Skin of body (tissue), 3 donors: ENCODE measurements at places on chromosomes 2 and 18. TPM values are rescaled to one million over a fixed set of nuclear protein-coding genes. Genes with fewer than 3 reads are reported as not detected.

DNA sequence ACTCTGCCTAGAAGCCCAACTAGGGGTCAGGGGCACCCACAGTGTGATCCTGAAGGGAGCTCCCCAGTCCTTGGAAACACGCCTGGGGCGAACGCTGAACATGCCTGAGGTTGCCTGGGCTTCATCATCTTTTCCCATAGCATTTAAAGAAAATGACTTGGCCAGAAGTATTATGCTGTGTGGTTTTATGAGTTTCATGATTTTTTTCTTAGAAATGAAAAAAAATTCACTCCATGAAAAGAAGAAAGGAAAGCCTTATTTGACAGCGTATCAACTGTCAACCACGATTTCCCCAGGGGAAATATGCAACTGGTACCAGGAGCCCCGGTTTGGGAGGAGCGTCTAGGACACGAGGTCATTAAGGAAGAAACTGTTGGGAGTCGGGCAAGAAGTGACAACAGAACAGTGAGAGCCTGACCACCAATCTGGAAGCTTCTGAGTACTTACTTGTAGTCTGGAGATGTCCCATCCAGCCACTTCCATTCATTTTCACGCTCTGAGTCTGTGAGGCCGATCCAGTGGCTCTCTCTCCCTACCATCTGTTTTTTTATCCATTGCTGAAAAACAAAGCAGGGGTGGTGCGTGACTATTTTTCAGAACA, 63.5 kb upstream of the THOC1 start:
- DNase-seq = no peak

DNA sequence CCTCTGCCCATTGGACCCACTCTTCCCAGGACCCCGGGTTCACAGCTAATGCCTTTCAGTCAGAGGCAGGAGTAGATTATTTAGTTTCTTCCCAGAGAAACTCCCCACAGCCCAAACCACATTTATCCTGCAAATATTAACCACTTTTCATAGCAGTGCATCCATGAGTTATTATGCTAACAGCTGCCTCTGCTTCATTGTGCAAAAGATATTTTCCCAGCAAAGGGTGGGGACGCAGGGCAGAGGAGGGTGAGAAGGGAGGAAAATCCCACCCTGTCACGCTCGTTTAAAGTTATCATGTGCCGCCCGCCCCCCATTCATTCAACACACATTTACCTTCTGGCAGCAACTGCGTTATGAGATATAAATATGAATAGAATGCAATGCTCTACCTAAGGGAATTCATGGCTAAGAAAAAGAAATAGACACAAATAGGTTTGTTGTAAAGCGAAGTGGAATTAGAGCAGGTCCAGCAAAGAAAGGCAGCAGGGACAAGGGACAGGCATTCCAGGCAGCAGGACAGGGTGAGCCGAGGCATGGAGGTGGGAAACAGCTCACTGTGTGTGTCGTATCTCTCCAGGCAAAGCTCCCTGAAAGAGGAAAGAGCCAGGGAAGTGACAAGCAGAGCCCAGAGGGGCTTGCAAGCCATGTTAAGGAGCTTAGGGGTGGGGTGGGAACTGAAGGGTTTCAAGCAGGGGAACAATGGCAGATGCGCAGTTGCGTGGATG, 46.3 kb upstream of the LTBP1 start:
- DNase-seq = no peak

- DNase-seq = no peak
Measured at GRCh38 chr2:2703172-2703571, 372.1 kb upstream of the MYT1L start.

DNA sequence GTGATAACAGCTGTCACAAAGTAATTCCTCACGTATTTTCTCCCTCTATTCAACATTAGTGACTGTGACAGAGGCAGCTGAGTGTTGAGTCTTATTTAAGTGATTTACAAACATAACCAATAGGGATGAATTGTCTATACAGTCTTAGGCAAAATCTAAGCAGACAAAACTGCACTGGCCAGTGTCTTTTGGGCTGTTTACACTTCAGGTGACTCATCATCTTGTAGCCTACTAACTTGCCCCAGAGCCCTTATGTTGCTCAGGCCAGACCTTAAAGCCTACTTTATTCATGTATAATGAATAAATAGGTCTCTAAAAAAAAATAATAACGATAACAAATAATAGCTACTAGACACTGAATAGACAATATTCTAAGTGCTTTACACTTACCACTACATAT, 17.2 kb downstream of the THOC1 start:
- no peak for DNase-seq

GRCh38 chr2:42663828-42664227, 95.4 kb downstream of the MTA3 start:
- DNase-seq = no peak

ANKRD29 gene
- total RNA-seq = 6.1 TPM

DNA sequence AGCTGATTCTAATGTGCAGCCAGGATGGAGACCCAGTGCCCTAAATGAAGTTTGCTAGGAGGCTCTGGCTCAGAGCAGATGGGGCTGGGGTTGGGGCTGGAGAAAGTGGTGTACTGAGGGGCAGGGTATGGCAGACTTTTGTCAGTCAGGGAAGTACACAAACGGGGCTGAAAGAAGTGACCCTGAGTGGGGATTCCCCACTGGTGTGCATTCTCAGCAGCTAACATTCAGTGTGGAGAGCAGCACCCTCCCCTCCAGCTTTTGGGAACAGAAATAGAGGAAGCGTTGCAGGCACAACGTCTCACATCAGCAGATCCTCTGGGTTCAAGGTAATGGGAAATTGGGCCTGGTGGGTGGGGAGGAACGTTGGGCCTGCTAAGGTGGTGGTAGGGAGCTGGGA, 89.1 kb upstream of the GCFC2 start:
- no peak for DNase-seq

GRCh38 chr2:139175510-139175909, 395.3 kb upstream of the NXPH2 start:
- no peak for DNase-seq

CAPN14 gene
- total RNA-seq = 0.49 TPM

GRCh38 chr2:152546230-152546837, 170.9 kb downstream of the PRPF40A start:
- DNase-seq = no peak

DNA sequence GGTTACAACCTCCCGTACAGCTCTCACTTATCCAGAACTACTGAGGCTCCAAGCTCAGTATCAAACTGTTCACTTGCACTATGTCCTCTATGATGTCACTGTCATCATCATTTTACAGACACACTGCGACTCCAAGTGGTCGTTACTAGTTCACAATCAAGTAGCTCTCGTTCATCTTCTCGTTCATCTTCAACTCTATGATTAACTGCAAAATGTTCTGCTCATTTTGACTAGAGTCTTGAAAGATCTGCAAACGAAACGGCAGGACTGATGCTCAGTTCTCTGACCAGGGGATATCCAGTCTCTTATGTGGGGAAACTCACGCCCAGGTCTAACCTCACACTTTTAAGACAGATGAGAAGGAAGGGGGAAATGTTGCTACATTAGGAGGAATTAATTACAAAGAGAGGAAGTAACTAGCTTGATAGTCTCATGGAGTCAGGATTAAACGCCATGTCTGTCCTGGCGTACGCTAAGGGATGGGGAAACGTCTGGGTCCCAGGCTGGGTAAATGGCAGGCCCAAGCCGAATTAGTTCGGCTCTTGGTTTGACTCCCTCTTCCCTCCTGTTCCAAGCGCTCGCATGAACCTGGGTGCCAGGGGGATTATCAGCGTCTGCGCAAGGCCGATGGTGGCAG, 794 bp upstream of the CHCHD5 start:
- peak; percentile 38 for DNase-seq

DNA sequence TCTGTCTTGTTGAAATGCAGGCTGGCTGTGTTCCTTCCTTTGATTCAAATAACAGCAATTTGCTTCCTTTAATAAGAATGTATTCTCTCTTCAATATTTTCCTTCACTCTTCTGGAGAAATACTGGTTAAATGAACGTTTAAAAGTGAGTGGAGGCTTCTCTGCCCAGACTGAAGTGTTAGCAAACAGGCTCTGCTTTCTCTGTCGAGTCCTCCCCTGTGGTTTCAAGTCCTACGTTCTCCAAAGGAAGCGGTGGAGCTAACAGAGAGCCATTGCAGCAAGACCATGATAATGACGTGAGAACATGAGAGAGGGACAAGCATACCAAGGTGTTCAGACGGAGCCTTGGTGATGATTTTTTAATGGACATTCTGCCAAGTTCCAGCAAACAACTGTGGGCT, 26.2 kb upstream of the PID1 start:
- DNase-seq = no peak
